Stimulated activated CD4-positive, alpha-beta T cell treated with anti-CD3 and anti-CD28 coated beads, Interleukin-2, amount 100 ng/mL, for 4 hours (primary cell): ENCODE measurements at places on chromosomes 2 and 18.

GRCh38 chr18:11162462-11162861 is 13.1 kb upstream of the PIEZO2 start:
- no peak for DNase-seq

DNA sequence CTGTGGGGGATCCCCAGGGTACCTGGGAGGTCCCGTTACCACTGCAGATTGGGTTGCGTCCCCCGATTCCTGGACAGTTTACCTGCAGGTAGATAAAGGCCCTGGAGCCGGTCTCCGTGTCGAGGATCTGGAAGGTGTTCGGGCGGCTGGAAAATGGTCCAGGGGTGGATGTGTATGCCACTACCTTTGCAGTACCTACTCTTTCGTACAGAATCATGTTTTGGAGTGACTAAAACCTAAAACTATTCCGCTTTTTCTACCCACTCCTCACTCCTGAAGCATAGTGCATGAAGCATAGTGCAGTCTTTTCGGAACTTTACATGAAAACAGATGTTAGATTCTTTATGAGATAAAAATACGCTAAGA is 418 bp downstream of the WDR75 start:
- DNase-seq, result no peak

GRCh38 chr2:197873293-197873701 is 68.9 kb downstream of the PLCL1 start:
- no peak for DNase-seq

DNA sequence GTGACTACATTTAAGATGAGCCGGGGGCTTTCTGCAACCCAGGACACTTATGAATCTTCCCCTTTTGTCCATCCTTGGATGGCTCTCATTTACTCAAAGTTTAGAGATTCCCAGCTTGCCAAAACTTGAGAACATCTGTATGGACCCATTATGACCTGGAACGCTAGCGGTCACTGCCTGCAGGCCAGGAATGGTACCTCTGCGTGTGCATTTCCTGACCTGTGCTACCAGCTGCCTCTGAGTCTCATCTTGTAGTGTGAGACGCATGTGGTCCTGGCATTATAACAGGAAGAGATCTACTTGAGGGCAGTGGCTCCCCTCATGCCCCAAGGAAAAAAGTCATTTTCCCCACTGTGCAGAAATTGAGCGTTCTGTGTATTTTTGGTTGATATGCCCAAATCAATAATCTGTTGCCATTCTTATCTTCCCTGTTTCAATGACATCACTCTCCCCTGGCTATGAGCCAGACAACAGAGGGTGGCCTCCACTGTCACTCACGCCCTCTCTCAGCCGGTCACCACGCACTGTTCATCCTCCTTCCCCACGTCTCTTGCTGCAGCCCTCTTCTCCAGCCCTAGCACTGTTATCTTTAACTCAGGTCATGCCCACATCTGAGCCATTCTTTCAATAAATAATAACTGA is 28.5 kb upstream of the NPAS2 start:
- DNase-seq, result no peak

DNA sequence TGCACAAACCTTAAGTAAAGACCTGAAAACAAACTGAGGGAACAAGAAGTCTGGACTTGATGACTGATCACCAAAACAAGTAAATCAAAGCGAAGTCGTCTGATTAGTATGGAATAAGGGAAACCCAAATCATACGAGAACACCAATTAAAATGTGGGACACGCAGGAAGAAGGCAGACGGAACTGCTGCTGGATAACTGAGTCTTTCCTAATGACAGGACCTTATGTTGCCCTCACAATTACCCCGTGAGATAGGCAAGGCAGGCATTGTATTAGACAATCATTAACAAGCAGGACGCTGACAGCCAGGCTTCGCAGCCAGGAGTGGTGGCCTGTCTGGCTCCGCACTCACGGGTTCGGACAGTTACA is 614 bp upstream of the COQ10B start:
- DNase-seq, result no peak

DNA sequence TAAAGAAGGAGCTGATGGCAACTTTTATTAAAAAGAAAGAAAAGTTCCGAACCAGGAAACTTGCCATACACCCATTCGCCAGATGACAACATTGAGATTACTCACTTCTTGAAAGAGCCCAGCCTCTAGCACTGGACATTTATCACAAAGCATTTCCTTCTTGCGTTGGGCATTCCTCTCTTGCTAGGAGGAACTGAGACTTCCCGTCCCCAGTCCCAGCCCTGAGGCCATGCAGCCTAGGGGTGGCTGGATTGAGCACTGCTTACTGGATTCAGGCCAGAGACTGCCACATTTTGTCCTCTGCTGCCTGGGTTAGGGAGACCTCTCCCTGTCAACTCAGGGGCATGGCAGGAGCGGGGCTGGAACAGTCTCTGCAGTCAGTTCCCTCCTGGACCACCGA is 80.1 kb downstream of the SDC1 start:
- DNase-seq, result no peak

- no peak for DNase-seq
Observed at GRCh38 chr2:207184768-207185167, 19.0 kb upstream of the KLF7 start.

DNA sequence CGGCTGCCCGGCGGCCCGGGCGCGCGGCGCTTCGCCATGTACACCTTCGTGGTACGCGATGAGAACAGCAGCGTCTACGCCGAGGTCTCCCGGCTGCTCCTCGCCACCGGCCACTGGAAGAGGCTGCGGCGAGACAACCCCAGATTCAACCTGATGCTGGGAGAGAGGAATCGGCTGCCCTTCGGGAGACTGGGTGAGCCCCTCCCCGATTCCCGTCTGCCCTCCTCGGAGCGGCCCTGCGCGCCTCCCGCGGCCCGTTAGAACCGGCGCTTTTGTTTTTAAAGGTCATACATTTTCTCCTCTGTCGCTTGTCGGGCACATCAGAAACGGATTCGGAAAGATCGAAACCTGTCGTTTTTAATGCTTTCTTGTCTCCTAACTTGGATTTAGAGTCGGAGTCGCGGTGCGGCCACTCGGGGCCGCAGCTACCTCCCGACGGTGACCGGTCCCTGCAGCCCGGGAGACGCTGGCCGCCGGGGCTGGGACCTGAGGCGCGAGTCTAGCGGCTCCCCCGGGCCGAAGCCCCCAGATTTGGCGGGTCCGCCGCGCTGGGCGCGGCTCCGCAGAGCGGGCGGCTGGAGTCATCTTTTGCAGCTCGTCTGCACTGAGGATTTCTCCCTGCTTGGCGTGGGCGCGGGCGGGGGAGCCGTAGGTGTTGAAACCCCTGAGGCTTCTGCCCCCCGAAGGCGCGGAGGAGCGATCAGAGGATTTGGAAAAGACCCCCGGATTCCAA is 519 bp downstream of the TTL start:
- peak; percentile 16 for DNase-seq

DNA sequence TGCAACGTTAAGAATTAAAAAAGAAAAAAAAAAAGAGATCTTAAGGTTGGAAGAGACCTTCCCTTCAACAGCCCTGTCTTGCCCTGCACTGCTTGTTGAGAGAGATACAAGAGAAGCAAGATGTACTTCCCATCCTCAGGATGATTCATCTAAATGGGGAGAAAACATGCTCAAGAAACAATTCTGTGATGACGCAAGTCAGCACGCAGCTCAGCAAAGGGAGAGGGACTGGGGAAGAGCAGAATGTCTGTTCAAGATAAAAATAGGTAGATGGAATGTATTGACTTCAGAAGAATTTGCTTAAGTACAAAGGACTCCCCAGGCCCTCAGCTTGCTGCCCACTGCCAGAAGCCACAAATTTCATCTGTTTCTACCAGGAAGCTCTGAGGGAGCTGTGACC is 198.2 kb upstream of the SPRED2 start:
- no peak for DNase-seq

- DNase-seq, result no peak
Observed at GRCh38 chr2:2689306-2689705, 358.2 kb upstream of the MYT1L start.

- no peak for DNase-seq
Observed at GRCh38 chr2:200188876-200189275, 117.6 kb upstream of the SPATS2L start.

GRCh38 chr2:224709301-224709700 is 6.9 kb downstream of the CCDC195 start:
- DNase-seq, result no peak

DNA sequence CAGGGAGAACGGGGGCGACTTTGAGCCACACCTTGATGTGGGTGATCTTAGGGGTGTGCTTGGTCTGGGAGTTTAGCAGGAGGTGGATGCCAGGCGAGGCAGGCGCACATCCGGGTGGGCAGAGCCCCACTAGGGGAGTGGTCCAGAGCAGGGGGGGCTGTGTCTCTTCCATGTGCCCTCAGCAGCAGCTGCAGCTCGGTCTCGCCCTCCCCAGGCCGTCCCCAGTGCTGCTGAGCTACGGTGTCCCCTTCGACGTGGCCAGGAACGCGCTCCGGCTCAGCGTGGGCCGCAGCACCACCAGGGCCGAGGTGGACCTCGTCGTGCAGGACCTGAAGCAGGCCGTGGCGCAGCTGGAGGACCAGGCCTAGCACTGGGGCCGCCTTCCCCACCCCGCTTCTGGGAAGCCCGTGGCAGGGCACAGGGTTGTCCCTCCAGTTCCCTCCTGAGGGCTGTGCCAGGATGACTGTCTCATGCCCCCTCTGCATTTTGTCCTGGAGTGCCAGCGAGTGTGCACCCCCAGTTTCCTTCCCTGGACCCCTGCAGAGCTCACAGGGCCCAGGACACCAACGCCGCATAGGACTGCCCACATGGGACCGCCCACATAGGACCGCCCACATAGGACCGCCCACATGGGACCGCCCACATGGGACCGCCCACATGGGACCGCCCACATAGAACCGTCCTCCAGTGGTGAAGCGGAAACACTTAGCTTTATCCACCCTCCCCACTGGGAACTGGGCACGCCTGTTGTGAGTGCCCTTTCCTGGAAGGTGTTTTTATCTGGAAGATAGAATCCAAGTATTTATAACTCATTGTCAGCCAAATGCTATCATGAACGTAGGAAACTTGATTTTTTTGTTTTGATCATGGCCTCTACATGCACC is 1.9 kb upstream of the ESPNL start:
- DNase-seq, result no peak

- peak; percentile 21 for DNase-seq
Observed at GRCh38 chr2:153478289-153479261, at the start of gene RPRM. TSS of gene RPRM (minus strand) at chr2:153478762. CDS start at chr2:153478565, 197 bp downstream.

DNA sequence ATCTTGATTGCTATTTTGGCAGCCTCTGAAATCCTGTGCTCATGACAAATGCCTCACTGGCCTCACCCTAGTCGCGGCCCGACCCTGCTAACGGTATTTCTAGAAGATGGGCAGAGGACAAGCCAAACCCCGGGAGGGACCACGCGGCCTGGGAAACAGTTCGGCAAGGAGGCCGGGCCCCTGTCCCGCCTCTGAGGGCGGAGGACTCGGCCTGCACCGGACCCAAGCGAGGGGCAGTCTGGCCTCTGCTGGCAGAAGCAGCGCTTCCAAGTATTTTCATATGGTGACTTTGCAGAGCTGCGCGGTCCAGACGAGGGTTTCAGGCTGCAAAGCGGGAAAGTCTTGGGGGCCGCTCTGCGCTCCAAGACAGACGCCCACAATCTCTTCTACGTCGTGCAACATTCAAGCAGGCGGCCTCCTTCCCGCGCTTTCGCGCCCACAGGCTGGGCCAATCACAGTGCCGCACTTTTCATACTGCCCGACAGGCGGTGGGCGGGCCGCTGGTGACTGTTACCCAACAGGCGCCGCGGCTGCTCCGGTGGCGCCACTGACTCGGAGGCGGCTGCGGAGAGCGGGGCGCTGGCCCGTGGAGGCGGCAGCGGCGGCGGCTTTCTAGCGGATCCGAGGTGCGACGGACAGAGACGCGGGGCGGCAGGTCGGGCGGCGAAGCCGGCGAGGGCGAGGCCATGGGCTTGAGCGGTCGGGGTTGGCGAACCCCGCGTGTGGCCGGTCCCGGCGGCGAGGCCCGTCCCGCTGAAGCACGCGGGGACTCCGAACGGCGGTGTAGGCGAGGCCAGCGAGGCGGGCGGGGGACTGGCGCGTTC is at the start of gene RBM44:
RBM44 (plus strand) TSS at position 544 of the 824 bp plus-strand sequence. CDS start 14,831 bp downstream, outside the sequence.
- no peak for DNase-seq

GRCh38 chr18:56575819-56576663 is 62.4 kb downstream of the TXNL1 start:
- no peak for DNase-seq

DNA sequence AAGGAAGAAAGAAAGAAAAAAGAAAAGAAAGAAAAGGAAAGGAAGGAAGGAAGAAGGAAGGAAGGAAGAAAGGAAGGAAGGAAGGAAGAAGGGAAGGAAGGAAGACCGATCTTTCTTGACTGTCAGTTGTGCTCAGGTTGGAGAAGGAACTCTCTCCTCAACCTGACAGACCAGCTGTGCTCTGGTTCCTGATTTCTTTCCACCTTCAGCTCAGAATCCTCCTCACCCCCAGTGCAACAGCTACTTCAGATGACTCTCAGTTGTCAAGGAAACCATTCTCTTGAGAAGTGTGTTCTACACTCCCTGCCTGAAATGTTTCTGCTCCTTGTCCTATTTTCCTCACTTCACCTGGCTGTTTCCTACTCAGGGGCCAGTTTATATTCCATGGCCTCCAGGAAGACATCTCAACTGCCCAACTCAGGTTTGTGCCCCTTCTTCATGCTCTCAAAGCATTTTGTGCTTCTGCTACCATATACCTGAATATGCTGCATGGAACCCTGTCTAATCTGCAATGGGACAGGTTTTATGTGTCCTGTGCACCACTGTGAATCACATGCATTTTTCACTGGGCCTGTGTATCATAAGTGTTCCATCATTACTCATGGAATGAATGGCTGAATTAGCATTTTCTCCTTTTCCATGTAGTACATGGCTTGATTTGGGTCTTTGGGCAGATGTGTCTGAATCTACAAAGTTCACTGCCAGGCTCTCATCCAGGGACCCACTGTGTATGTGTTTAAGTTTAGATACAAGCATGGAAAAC is 32.8 kb upstream of the DOCK10 start:
- DNase-seq, result no peak

- DNase-seq, result no peak
Observed at GRCh38 chr18:1015777-1016176, 111.1 kb downstream of the ADCYAP1 start.

GRCh38 chr2:241809383-241810306 is 652 bp downstream of the NEU4 start:
- no peak for DNase-seq

DNA sequence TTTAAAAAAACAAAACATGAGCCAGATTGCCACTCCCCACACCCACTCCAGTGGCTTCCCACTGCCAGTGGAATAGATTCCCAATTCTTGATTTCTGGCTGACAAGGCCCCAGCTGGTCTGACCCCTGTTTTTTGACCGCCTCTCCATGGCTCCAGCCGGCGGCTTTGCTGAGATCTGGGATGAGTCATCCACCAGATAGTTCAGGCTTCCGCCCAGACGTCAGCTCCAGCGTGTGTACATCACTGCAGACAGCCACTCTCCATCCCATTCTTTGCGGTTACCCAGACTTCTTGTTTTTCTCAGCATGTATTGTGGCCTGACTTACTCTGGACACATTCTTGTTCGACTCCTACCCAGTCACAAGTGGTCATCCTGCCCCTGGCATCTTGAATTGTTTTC is 227.9 kb downstream of the GBX2 start:
- DNase-seq, result no peak

DNA sequence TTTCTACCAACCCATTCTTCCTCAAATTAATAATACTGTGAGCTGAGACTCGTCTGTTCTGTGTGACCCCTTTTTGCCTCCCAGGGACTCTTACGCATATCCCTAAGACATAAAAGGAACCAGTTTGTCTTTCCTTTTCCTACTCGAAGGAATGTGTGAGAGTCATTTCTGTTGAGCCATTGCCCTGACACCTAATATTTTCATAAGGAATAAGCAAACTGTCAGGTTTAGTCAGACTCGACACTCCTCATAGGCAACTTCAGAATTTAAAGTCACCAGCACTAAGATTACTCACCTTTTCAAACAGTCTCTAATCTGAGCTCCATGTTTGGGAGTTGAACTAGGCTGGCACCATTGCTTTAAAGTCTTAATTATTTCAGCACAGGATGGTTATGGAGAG is 305.5 kb downstream of the IKZF2 start:
- no peak for DNase-seq
